NCI-H2107 (cell line): ENCODE measurements at places on chromosomes 7 and 10.

GRCh38 chr10:133315847-133316246 is 7.1 kb downstream of the ZNF511 start:
- DNase-seq = no peak

GRCh38 chr7:95687759-95688343 is 84.5 kb upstream of the DYNC1I1 start:
- peak; percentile 22 for DNase-seq

- DNase-seq = no peak
Measured at GRCh38 chr7:139838276-139838675, 9.2 kb downstream of the TBXAS1 start.

DNA sequence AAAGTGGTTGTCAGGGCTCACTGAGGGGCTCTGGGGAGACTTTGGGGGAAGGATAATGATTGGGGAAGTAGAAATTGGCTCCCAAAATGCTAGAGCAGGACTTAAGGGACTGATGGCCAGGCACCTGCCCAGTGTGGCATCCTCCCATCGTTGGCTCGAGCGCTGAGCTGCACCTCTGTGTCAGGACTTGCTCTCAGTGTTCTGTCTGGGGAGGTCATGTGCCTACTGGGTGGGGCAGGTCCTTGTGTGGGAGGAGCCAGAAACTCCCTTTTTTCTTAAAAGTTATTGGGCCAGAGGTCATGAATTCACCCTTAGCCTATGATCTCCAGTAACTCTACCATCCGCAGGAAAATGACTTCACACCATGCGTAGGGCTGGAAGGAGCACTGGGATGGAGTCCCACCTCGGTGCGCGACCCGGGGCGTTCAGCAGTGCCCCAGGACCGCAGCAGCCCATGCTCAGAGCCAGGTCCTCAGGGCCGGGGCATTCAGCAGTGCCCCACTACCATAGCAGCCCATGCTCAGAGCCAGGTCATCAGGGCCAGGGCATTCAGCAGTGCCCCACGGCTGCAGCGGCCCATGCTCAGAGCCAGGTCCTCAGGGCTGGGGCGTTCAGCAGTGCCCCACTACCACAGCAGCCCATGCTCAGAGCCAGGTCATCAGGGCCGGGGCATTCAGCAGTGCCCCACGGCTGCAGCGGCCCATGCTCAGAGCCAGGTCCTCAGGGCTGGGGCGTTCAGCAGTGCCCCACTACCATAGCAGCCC is 221.9 kb downstream of the EBF3 start:
- DNase-seq = no peak

- DNase-seq = no peak
Measured at GRCh38 chr7:30627026-30627425, 32.3 kb downstream of the GARS1 start.

GRCh38 chr7:1872191-1873069 is 202.4 kb downstream of the ELFN1 start:
- no peak for DNase-seq

GRCh38 chr10:76779796-76780301 is 857.8 kb downstream of the KCNMA1 start:
- no peak for DNase-seq

- no peak for DNase-seq
Measured at GRCh38 chr10:15209827-15210509, 41.5 kb upstream of the NMT2 start.
